Omental fat pad (tissue), 4 donors: ENCODE measurements at places on chromosomes 5 and 9.

DNA sequence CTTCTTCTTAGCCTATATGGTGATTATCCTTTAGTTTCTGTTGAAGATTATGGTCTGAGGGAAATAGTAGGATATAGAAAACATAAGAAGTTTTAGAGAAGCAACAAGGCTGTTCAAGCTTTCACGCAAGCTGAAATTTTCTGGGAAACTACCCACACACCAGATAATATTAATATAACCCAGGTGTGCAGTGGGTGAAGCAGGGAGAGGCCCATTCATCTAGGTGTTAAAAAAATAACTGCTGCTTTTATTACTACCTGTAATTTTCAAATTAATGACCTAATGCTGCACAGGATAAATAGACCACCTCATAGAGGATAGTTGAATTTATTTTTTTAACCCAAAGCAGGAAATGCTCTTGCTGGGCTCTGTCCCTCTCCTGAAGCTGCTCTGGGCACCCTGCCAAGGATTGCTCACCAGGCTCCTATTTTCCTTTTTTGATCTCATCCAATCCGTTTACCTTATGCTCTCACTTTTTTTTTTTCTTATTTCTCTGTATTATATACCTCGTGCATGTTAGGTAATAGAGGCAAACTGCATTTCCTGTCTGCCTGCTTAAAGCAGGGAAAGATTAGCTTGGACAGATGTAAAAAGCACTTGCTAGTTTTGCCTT lies 124.3 kb upstream of the SLC12A2 start:
- DNase-seq = no peak

GRCh38 chr5:98630621-98631020 lies 142.8 kb upstream of the RGMB start:
- no peak for DNase-seq

- no peak for DNase-seq
These were observed 107.9 kb downstream of the INVS start for GRCh38 chr9:100206899-100207298.

- no peak for DNase-seq
These were observed at the start of gene DOCK2 for GRCh38 chr5:169637085-169637548. Gene DOCK2 (plus strand): TSS chr5:169637275. CDS start chr5:169637327, 52 bp downstream.

DNA sequence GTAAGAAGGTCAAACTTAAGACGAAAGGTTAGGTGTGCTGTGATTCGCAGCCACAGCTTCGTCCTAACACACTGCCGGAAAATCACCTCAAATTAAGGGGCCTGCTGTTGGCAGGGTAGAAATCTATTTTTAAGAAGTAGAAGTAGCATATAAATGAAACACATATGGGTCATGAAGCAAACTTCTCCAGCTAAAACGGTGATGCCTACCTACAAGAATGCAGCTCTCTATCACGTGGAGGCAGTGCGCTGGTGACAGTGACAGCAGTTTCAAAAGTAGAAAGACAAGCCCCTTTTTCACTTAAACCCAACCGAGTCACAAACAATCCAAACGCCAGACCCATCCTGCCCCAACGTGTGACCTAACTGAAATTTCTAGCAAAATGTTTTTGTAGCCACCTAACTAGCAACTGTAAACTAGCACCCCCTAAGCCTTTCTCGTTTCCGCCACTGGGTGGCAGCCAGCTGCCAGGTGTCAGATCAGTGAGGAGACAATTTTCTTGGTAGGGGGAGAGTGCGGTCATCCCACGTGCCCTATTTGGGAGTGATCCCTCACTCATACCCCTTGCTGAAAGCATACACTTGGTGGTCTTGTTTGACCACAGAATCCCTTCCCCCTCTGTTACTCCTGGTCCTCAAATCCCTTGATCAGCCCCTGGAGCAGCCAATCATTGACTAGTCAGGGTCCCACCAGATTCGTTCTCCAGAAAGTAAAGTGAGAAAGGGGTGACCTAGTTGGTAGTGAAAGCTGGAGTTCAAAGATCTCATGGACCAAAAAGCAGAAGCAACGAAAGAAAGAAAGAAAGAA lies 71.8 kb upstream of the MAMDC2 start:
- peak; percentile 66 for DNase-seq

GRCh38 chr9:84297162-84297821 lies 43.3 kb downstream of the SLC28A3 start:
- DNase-seq = no peak

- DNase-seq = no peak
These were observed 443.6 kb upstream of the GRAMD2B start for GRCh38 chr5:125979636-125980035.
